ENCODE measurements at places on chromosomes 12 and 14.

DNA sequence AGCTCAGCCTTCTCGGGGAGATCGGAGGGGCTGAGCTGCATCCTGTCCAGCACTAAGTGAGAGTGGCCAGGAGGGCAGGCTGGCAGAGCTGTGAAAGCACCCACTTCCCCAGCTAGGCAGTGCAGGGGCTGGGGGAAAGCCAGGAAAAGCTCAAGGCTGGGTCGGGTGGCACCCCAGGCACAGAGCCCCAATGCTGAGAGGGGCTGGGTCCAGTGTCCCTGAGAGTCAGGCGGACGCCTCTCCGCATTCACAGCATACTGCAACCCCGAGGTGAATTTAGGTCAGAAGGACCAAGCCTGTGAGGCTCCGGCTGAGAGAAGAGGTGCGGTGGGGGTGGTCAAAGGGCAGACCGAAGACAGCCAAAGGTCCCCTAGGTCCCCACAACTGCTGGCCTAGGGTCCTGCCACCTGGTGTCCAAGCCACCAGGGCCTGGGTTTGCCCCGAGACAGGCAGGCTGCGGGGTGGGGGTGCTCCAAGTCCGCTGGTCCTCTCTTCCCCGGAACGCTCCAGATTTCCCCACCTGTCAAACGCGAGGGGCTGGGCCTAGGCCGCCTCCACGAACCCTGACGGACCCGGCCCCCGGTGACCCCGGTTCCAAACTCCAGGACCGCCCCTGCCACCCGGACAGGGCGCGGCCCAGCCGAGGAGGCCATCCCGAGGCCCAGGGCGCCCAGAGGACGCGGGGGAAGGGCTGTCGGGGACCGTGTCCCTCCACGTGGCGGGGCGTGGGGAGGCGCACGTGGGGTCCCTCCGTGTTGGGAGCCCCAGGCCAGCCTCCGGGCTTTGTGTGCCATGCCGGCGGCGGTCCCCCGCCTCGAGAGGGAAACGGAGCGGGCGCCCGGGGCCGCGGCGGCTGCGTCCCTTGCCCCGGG is 527 bp downstream of the CAMKK2 start:
- DNase-seq, result no peak

- DNase-seq, result no peak
Measured at GRCh38 chr14:99732436-99733210, 48.5 kb downstream of the CYP46A1 start.

GRCh38 chr12:11540615-11541310 is 108.7 kb upstream of the ETV6 start:
- DNase-seq, result no peak

GRCh38 chr12:109230193-109230592 is 78.9 kb downstream of the FOXN4 start:
- DNase-seq, result no peak

- no peak for DNase-seq
Measured at GRCh38 chr12:3310271-3311026, 180.6 kb upstream of the PRMT8 start.
